CD4-positive, alpha-beta T cell (primary cell): ENCODE measurements at places on chromosomes 3 and 15.
A peak's percentile ranks its signal among the peaks of the same experiment; 100 is the strongest.

DNA sequence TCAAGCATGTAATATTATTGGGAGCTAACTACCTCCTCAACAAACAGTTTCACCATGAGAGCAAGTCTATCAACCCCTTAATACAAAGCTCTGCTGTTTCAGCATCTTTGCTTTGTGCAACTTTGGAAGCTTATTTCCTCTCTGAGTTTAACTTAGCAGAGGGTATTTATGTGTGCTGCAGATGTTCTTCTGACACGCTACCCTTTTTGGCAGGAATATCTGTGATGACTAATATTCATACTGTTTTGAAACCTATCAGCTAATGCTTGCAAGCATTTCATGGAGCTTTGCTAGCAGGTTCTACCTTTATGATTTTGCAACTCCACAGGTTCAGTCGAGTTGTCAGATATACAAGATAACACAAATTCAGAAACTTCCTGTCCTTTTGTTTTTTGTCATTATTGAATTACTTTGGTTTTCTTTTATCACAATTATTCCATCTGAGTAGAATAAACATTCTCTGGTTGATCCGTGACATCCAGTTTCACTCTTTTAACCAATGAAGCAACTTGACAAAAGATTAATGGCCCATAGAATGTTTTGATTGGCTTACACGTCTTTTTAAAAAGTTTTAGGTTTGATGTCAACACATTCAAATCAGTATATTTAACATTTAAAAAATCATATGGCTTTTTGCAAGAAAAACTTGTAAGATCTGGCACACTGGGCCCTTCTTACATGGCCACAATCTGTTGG lies 1.7 kb upstream of the SLC9A9 start:
- no peak for DNase-seq

GRCh38 chr3:149501524-149501923 lies 27.0 kb downstream of the TM4SF4 start:
- DNase-seq: no peak

DNA sequence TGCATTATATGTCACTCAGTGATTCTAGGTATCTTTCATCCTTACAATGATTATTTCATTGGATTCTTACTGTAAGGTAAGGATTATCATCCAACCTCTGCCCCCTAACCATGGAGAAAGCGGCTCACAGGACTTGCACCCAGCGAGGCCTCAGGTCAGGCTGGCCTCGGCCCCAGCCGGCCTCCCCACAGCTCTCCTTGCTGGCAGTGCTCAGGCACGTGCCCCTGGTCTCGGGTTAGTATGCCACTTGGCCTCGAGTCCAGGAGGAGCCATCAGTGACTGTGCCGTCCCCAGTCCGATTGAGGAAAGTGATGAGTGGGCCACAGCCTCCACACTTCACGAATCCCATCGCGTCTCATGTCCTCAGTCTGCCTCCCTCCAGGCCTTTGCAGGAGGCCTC lies 35.7 kb upstream of the GABRG3 start:
- no peak for DNase-seq

DNA sequence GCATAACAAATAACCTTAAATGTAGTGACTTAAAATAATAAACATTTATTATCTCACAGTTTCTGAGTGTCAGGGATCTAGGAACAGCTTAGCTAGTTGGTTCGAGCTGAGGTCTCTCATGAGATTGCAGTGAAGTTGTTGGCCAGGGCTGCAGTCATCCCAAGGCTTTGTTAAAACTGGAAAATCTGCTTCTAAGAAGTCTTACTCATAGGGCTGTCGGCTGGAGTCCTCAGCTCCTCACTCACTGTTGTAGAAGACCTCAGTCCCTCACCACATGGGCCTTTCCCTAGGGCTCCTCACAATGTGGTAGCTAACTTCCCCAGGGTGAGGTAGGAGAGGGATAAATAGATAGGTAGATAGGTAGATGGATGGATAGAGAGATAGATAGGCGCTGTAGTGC lies 20.8 kb upstream of the SLC7A14 start:
- DNase-seq: no peak

DNA sequence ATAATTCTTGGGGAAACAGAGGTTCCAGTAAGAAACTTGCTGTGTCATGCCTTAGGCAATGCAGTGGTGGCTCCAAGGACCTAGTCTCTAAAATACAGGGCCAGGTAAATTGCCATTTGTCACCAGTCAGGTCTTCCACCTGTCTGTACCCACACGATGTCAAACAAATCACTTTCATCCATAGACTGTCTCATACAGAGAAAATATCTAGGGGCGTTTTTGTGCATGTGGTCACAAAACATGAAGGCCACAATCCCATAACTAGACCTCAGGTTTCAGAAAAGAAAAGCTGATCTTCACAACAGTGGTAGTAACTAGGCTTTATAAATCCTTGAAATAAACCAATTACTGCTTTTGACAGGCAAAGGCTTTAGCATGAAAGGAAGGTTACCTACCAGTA lies 92.3 kb downstream of the SLC9A9 start:
- DNase-seq: no peak

DNA sequence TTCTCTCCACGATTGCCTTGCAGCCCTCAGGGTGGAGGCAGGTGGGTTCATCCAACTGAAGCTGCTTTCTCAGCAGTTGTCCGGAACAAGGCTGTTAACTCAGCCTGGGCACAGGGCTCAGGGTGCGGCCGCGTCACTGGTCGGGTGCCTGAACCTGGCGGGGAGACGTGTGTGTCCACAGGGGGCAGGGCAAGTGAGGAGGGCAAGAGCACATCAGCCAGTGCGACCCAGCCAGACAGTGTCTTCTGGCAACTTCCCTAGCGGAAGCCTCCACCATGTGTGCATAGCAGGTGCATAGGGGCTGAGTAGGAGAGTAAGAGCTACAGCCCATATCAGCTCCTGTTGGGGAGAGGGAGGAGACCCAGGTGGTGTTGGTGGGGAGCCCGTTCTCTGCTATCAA lies 150.4 kb upstream of the THRB start:
- DNase-seq: no peak

DNA sequence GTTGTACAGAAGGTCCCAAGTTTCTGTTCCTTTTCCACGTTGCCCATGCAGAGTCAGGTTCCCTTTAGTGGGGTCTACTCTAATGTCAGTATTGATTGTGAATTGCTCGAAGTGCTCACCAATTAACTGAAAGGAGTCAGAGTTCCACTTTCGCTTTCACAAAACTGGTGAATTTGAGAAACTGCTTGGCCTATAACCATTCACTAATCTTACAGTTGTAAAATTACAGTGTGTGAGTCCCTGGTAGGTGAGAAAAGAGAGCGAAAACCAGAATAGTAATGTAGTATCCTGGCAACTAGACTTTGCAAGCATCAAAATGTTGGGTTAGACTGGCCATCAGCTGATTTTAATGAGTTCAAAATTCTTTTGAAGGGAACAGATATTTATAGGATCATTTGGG lies 237.5 kb upstream of the CHRM5 start:
- DNase-seq: no peak

DNA sequence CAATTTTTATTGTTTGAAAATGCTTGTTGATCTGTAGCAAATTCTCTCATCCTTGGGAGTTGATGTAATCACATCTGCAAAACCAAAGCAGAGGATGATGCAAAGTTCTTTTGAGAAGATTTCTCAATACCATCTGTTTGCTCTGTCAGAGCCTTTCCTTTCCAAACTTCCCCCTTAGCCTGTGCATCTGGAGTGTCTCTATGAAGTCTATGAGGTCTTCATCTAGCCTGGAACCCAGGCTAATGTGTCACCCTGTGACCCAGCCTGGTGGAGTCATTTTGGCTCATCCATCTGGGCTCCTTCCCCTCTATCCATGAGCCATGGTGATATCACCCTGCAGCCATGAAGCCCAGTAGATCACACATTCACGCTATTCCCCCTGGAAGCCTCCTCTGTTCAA lies 123.2 kb upstream of the SLC7A14 start:
- no peak for DNase-seq

- no peak for DNase-seq
Observed at GRCh38 chr3:75737831-75738493, 47.4 kb downstream of the ZNF717 start.

- DNase-seq: no peak
Observed at GRCh38 chr15:36598529-36599177, 19.2 kb downstream of the CDIN1 start.

GRCh38 chr3:97689962-97690361 lies 74.6 kb upstream of the ARL6 start:
- DNase-seq: no peak

GRCh38 chr15:100125401-100126191 lies 216.2 kb downstream of the ADAMTS17 start:
- no peak for DNase-seq

DNA sequence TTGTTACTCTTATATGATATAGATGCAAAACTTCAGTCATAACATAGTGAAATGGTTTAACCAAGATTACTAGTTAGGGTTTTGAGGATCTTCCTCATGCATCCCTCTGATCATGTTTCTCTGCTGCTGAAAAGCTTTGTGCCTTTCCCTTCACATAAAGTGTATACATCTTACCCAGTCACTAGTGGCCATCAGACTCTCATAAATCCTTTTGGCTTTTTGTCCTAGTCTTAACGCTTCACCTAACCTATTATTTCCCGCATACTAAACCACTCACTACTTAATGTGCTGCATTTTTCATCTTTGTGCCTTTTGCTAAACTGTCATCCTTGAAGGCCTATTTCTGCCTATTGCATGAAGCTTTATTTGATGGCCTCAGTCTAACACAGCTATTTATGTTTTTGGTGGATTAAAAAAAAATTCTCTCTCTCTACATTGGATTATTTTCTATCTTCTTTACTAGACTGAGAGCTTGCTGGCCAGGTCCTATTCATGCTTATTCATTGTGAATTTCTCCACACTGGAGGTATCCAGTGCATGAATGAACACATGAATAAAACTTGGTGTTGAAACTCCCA lies 717.6 kb upstream of the GOLIM4 start:
- DNase-seq: no peak

DNA sequence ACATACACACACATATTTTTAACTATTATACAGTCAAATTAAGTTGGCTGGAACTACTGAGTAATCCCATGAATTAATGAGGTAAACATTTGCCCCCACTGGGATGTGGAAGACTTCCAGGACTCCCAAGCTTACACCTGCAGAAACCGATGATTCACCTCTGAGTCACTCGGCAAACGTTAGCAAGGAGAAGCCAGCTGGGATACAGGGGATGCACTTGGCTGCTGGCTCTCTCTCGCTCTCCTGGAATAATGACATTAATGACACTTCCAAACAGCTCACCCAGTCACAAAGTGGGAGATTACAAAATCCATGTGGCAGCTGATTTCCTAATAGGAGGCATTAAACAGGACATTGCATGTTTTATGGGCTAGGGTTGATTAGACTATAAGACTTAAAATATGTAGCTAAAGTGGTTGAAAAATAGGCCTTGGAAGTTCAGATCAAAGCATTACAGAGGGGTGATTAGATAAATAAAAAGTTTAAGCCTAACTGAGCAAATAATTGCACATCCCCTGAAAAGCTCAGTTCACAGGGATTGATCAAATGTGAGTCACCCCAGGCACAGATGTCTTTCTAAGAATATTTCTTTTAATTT lies 500.9 kb downstream of the SOX2 start:
- no peak for DNase-seq

GRCh38 chr15:67862750-67863441 lies 23.1 kb upstream of the RNU6-1 start:
- DNase-seq: no peak

- DNase-seq: no peak
Observed at GRCh38 chr3:62570888-62571287, 197.5 kb upstream of the FEZF2 start.

GRCh38 chr3:174156200-174156599 lies 702.9 kb upstream of the NAALADL2 start:
- DNase-seq: no peak

GRCh38 chr15:97684249-97684648 lies 276.3 kb upstream of the ARRDC4 start:
- no peak for DNase-seq

GRCh38 chr3:172919297-172919683 lies 168.8 kb downstream of the ECT2 start:
- no peak for DNase-seq

GRCh38 chr3:143170676-143171075 lies 51.1 kb downstream of the CHST2 start:
- no peak for DNase-seq

DNA sequence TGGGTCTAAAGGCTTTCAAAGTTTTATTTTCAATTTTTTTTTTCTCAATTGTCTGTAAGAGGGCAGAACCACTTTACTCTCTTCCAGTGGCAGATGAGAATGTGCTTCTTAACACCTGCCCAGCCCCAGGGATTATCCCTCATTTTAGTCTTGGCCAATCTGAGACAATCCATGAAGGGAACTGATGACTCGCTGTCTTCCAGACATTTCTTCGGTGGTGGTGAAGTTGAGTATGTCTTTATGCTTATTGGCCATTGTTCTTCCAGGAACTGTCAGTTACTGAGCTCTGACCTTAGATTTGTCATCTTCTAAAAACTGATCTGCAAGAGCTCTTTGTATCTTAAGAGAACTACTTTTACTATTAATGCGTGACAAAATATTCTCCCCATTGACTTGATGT lies 139.5 kb downstream of the TJP1 start:
- no peak for DNase-seq

- no peak for DNase-seq
Observed at GRCh38 chr3:134903837-134904236, 108.8 kb downstream of the EPHB1 start.

GRCh38 chr15:91942720-91943394 lies 89.3 kb downstream of the SLCO3A1 start:
- peak; percentile 82 for DNase-seq

DNA sequence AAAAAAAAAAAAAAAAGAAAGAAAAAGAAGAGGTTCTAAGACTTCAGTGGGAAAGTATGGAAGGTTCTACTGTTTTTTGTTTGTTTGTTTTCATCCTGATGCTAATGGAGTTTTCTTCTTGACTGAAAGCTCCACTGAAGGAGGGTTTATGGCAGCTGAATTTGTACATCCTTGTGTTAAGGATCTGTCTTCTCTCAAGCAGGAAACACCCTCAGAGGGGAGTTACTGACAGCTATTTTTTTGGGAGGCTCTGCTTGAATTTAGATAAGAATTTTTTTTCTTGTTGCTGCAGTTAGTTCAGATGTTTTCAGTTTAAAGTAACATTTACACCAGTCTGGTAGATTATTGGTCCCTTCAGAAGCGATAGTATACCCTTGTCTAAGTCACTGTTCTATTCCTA lies 325.3 kb downstream of the ROBO2 start:
- no peak for DNase-seq

GRCh38 chr15:100438570-100438969 lies 90.2 kb downstream of the CERS3 start:
- DNase-seq: peak; percentile 29

DNA sequence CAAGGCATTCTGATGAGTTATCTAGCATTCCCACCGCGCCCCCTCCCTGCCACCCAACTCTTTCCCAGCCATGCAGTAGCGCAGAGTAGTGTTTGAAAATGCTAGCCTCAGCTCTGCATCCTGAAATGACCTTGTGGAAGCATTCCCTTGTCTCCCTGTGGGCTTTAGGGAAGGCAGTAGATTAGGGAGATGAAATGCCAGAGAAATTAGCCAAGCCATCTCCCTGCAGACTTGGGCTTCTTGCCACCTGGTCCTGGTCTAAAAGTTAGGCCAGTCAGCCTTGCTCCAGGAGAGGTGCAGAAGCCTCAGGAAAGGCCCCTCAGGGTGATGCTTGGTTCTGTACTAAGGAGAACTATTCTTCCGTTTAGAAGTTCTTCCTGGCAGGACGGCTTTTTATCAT lies 231.2 kb downstream of the CACNA2D3 start:
- DNase-seq: no peak

- DNase-seq: no peak
Observed at GRCh38 chr3:66487465-66487864, 13.4 kb downstream of the LRIG1 start.
